GM23248 (cell line): ENCODE measurements at places on chromosomes 2 and 18.

GRCh38 chr2:149221898-149222297 is 108.5 kb upstream of the LYPD6 start:
- DNase-seq, result no peak

GRCh38 chr2:127614246-127614645 is 31.7 kb upstream of the GPR17 start:
- DNase-seq, result no peak

GRCh38 chr2:238220892-238221521 is 17.5 kb upstream of the ILKAP start:
- DNase-seq, result no peak

DNA sequence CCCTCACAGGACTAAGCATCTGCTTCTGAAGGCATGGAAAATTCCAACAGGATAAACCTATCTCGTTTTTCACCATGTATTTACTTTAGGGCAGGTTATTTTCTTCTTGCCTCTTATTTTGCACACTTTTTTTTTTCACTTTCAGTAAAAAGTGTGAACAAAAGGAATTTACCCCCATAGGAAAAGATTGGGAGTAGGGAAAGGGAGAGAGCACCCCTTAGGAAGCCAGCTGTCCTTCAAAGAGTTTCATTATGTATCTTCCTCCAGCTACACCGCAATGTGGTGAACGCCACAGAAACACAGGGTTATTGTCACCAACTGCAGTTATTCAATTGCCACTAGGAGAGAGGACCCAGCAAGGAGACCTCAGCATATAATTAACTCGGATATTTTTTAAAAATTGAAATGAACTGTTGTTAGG is 286.2 kb upstream of the VRK2 start:
- no peak for DNase-seq

GRCh38 chr2:216553093-216553478 is 54.4 kb downstream of the RPL37A start:
- peak; percentile 65 for DNase-seq
